ENCODE measurements at places on chromosomes 3 and 15.
A peak's percentile ranks its signal among the peaks of the same experiment; 100 is the strongest.

DNA sequence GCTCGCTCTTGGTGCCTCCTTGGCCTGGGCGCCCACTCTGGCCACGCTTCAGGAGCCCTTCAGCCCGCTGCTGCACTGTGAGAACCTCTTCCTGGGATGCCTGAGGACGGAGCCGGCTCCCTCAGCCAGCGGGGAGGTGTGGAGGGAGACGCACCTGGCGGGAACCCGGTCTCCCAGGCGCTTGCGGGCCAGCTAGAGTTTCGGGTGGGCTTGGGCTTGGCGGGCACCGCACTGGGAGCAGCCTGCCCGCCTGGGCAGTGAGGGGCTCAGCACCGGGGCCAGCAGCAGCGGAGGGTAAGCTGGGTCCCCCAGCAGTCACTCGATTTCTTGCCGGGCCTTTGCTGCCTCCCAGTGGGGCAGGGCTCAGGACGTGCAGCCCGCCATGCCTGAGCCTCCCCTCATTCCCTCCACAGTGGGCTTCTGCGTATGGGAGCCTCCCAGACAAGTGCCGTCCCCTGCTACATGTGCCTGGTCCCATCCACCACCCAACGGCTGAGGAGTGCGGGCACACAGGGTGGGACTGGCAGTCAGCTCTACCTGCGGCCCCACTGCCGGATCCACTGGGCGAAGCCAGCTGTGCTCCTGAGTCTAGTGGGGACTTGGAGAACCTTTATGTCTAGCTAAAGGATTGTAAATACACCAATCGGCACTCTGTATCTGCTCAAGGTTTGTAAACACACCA, 708.7 kb downstream of the VGLL3 start:
- no peaks in the 10 kb centered on the region for H3K27me3 ChIP-seq
- H3K36me3 ChIP-seq: no peaks in the 10 kb centered on the region
- no peak for DNase-seq
- no peak overlapping the region for H3K27ac ChIP-seq
- no peak overlapping the region for H3K4me3 ChIP-seq
- no peaks in the 10 kb centered on the region for H3K4me1 ChIP-seq

DNA sequence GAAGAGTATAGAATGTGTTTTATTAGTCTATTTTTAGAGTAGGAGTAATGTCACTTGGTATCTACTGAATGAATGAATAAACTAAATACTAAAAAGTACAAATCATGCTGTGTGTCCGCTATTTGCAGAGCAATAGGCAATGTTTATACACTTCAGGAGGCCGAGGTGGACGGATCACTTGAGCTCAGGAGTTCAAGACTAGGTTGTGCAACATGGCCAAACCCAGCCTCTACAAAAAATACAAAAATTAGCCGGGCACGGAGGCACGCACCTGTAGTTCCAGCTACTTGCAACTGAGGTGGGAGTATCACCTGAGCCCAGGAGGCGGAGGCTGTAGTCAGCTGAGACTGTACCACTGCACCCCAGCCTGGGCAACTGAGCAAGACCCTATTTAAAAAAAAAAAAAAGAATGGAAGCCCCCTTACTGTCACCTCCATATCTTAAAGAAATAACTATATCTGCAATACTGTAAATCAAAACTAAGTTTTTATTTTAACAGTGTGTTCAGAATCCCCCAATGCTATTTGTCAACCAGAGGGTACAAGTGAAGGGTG, 98.4 kb downstream of the DHX30 start:
- H3K27me3 ChIP-seq: no peaks in the 10 kb centered on the region
- peaks cover 45% of the 10 kb centered on the region for H3K36me3 ChIP-seq
- H3K4me1 ChIP-seq: no peaks in the 10 kb centered on the region
- H3K4me3 ChIP-seq: no peak overlapping the region
- no peak overlapping the region for H3K27ac ChIP-seq
- DNase-seq: no peak

DNA sequence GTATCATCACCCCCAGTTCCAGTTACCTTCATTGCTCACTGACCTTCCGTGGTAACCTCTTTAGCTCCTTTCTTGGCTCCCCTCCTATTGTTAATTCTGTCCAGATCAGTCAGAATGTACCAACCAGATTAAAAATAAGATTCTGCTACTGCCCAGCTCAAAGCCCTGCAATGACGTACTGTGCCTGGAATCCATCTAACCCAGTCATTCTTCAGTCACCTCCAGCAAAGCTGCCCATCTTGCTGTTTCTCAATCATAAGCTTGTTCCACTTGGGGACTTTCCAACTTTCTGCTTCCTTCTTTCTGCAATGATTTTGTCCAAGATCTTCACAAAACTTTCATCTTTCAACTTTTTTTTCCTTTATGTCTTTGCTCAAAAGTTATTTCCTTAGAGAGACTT, 512.0 kb upstream of the ZNF385D start:
- no peak overlapping the region for H3K27ac ChIP-seq
- H3K27me3 ChIP-seq: no peaks in the 10 kb centered on the region
- no peaks in the 10 kb centered on the region for H3K4me1 ChIP-seq
- no peak for DNase-seq

- H3K27ac ChIP-seq: no peak overlapping the region
- DNase-seq: no peak
Measured at GRCh38 chr3:107710851-107711250, 188.1 kb downstream of the BBX start.

- H3K27me3 ChIP-seq: peaks cover 4% of the 10 kb centered on the region
- H3K4me3 ChIP-seq: no peak overlapping the region
- no peaks in the 10 kb centered on the region for H3K36me3 ChIP-seq
- DNase-seq: no peak
- no peaks in the 10 kb centered on the region for H3K4me1 ChIP-seq
- no peak overlapping the region for H3K27ac ChIP-seq
Measured at GRCh38 chr3:43217633-43218032, 68.7 kb upstream of the SNRK start.

GRCh38 chr3:13172644-13173013, 99.4 kb upstream of the IQSEC1 start:
- DNase-seq: no peak
- H3K36me3 ChIP-seq: no peaks in the 10 kb centered on the region
- H3K4me3 ChIP-seq: no peak overlapping the region
- H3K27me3 ChIP-seq: peaks cover 2% of the 10 kb centered on the region

DNA sequence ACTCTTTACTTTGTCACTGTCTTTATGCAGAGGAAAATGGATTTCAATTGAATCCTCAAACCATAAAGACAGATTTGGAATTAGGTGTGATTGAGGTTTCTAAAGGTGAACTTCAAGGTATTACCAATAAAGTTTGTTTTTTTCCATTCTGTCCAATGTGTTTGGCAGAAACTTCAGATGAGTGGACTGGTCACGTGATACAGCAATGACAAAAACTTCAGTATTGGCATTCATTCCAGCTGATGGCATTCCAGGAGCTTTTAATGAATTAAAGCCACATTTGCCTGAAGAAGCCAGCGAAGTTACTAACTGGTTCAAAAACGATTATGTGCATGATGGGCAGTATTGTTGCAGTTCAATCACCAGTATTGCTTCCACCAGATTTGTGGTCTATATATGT, 4.5 kb upstream of the MASP1 start:
- H3K4me3 ChIP-seq: no peak overlapping the region
- DNase-seq: no peak
- H3K36me3 ChIP-seq: no peaks in the 10 kb centered on the region
- no peak overlapping the region for H3K27ac ChIP-seq
- H3K4me1 ChIP-seq: no peaks in the 10 kb centered on the region

DNA sequence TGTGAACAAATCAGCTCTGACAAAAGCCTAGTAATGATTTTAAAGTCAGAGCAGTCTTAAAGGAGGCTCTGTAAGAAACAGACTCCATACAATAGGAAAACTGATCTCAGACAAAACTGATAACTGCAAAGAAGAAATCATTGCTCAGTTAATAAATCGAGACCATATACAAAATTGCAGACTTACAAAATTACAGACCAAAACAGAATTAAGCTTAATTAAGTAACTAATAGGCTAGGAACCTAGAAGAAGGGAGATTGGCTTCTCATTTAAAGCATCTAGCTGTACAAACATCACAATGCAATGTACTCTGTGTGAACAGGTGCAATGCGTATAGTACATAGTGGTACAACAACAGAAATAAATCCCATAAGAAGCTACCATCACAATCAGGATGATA, 46.3 kb downstream of the ZBTB20 start:
- H3K4me3 ChIP-seq: no peak overlapping the region
- peaks cover 28% of the 10 kb centered on the region for H3K4me1 ChIP-seq
- DNase-seq: no peak
- H3K27me3 ChIP-seq: no peaks in the 10 kb centered on the region
- peaks cover 15% of the 10 kb centered on the region for H3K36me3 ChIP-seq

DNA sequence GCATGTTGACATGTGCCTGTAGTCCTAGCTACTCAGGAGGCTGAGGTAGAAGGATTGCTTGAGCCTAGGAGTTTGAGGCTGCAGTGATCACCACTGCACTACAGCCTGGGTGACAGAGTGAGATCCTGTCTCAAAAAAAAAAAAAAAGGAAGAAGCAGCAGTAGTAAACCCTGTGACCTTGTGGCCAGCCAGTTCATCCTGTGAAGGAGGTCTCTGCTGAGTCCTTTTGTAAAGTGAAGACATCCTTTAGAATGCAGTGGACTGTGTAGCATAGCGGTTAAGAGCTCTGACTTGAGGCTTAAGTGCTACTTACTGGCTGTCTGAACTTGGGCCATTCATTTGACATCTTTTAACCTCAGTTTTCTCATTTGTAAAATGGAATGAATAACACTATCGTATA, 8.3 kb downstream of the EXOSC7 start:
- H3K27ac ChIP-seq: peak overlapping the region; percentile 18
- H3K36me3 ChIP-seq: peaks cover 19% of the 10 kb centered on the region
- DNase-seq: no peak
- no peaks in the 10 kb centered on the region for H3K27me3 ChIP-seq
- peaks cover 54% of the 10 kb centered on the region for H3K4me1 ChIP-seq
- no peak overlapping the region for H3K4me3 ChIP-seq

GRCh38 chr3:18656410-18656809, 231.3 kb upstream of the SATB1 start:
- no peaks in the 10 kb centered on the region for H3K4me1 ChIP-seq
- no peaks in the 10 kb centered on the region for H3K36me3 ChIP-seq
- H3K27me3 ChIP-seq: no peaks in the 10 kb centered on the region
- no peak overlapping the region for H3K4me3 ChIP-seq
- no peak overlapping the region for H3K27ac ChIP-seq

DNA sequence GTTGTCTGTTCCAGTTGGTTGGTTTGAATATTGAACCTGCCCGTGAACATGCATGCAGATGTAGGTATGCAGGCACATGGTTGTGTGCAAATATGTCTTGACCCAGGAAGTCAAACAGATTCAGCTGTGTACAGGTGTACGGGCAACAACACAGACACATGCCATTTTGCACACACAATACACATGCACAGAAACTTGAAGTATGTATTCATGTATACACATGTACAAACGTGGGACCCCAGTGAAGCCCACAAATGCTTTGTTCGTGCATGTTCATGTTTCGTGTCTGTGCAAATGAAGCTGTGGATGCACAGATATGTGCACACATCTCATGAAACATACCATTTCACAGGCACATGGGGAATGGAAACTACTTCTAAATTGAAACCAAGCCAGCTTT, 30.7 kb downstream of the IDH3A start:
- no peak overlapping the region for H3K4me3 ChIP-seq
- no peaks in the 10 kb centered on the region for H3K36me3 ChIP-seq
- no peak for DNase-seq
- no peak overlapping the region for H3K27ac ChIP-seq
- H3K4me1 ChIP-seq: peaks cover 13% of the 10 kb centered on the region
- peaks cover 2% of the 10 kb centered on the region for H3K27me3 ChIP-seq

GRCh38 chr15:74762791-74763150, 14.1 kb downstream of the CYP1A2 start:
- H3K4me3 ChIP-seq: no peak overlapping the region
- H3K36me3 ChIP-seq: no peaks in the 10 kb centered on the region
- peaks cover 4% of the 10 kb centered on the region for H3K4me1 ChIP-seq
- peak overlapping the region; percentile 30 for H3K27ac ChIP-seq

DNA sequence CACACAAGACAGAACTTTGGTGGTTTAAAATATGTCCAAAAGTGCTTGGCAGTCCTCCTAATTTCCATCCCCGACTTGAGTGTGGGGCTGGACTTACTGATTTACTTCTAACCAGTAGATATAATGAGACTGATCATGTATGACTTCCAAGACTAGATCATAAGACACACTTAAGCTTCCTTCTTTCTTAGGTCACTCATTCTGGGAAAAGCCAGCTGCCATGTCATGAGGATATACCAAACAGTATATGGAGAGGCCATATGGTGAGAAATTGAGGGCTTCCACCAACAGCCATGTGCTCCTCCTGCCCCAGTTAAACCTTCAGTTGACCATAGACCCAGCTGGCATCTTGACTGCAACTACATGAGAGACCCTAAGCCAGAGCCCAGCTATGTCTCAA, 282.8 kb upstream of the PROK2 start:
- H3K27ac ChIP-seq: no peak overlapping the region
- H3K36me3 ChIP-seq: peaks cover 7% of the 10 kb centered on the region
- no peak overlapping the region for H3K4me3 ChIP-seq
- DNase-seq: no peak

DNA sequence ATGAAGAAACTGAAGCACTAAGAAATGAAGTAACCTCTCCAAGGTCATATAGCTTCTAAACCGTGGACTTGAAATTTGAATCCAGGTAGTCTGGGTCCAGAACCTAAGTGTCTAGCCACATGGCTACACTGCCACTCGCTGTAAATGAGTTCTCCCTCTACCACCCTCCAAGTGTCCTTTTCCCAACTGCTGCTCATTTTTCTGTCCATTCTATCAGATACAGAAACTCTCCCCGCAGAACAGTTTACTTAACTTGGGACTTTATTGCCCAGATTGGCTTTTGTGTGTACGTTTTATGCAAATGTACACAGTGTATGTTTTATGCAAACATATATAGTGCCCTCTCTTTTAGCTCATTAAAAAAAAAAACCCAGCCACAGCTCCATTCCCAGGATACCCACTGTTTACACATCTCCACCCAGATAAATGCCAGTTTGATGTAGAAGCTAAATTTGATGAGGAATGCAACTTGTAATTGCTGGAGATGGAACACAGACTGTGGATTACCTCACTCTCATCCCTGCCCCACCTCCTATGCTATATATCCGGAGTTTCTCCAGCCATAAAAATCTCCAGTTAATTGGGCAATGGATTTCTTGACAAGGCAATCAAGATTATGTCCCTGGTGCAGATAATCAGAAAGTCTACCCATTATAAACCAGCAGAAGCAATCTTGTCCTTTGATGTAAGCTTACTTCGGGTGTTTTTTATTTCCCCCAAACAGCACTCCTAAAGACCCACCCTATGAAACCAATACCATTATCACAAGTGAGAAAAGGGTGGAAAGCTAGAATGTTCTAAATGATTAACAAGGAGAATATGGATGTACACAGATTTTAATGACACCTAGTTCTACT, 42.0 kb downstream of the THBS1 start:
- peaks cover 4% of the 10 kb centered on the region for H3K4me1 ChIP-seq
- DNase-seq: no peak
- H3K27me3 ChIP-seq: peaks cover 4% of the 10 kb centered on the region
- H3K27ac ChIP-seq: no peak overlapping the region
- H3K4me3 ChIP-seq: no peak overlapping the region
- no peaks in the 10 kb centered on the region for H3K36me3 ChIP-seq

GRCh38 chr3:175869404-175869803, 1010.3 kb downstream of the NAALADL2 start:
- DNase-seq: no peak
- no peaks in the 10 kb centered on the region for H3K36me3 ChIP-seq
- H3K4me3 ChIP-seq: no peak overlapping the region
- no peaks in the 10 kb centered on the region for H3K4me1 ChIP-seq
- H3K27me3 ChIP-seq: no peaks in the 10 kb centered on the region

GRCh38 chr15:42338500-42338899, 20.8 kb upstream of the CAPN3 start:
- H3K27me3 ChIP-seq: no peaks in the 10 kb centered on the region
- DNase-seq: no peak
- H3K4me3 ChIP-seq: no peak overlapping the region
- no peaks in the 10 kb centered on the region for H3K4me1 ChIP-seq
- H3K27ac ChIP-seq: no peak overlapping the region

- no peak overlapping the region for H3K27ac ChIP-seq
- DNase-seq: no peak
Measured at GRCh38 chr3:17831366-17831765, 88.9 kb upstream of the TBC1D5 start.

Data from activated B cell treated with CpG ODN at 0.5 μM for 24 hours (primary cell).